ENCODE measurements at places on chromosomes 1 and 21.

DNA sequence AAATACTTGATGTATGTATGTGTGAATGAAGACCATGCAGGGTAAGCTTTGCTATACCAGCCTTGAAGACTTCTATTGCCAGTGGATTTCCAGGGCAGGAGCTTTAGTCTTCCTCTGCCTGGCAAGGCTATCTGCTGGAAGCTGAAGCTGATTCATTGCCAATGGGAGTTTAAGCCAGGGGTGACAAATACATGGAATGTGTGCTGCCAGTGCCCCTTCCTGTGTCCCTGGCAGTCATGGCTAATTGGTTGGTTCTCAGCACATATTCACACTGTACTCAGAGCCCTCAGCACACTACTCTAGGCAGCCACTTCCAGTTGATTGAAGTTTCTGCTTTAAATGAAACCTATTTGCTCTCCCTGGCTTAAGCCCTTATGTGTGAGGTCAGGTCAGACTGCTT lies 1.5 kb downstream of the ZSCAN20 start:
- DNase-seq = no peak

- DNase-seq = no peak
These were observed 124.5 kb downstream of the DNM3 start for GRCh38 chr1:171965777-171966176.

DNA sequence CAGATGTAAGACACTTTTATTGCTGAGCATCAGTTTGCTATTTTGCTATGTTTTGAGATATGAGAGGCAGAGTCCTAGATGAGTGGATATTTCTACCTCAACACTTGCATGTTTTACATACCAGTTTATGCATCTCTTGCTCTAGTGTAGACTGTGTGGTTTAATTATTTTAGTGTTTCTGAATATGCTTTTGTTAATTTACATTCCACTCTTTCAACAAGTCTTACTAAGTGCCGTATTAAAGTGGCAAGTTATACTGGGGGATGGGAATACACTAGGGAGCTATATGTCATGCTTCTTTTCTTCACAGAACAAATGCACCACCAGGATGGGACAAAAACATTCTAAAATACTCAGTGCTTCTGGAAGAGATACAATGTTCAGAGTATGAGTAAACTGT lies 507.7 kb upstream of the PRMT6 start:
- no peak for DNase-seq

- DNase-seq = no peak
These were observed 67.2 kb downstream of the CD46 start for GRCh38 chr1:207818971-207819451.
